Activated CD8-positive, alpha-beta T cell treated with anti-CD3 and anti-CD28 coated beads for 36 hours (primary cell): ENCODE measurements at places on chromosomes 7 and 10. TPM values are rescaled to one million over a fixed set of nuclear protein-coding genes. Genes with fewer than 3 reads are reported as not detected.

- no peak for DNase-seq
These were observed 293.5 kb upstream of the IGFBP3 start for GRCh38 chr7:46214526-46214925.

GRCh38 chr7:13851736-13852135 is 137.7 kb downstream of the ETV1 start:
- no peak for DNase-seq

NPC1L1 gene
- total RNA-seq, result 0.07 TPM

GRCh38 chr7:131844369-131844768 is 287.9 kb upstream of the PODXL start:
- no peak for DNase-seq
